ENCODE measurements at places on chromosomes 7 and 10.

GRCh38 chr7:85806321-85806720, 619.5 kb upstream of the SEMA3D start:
- no peak for DNase-seq

DNA sequence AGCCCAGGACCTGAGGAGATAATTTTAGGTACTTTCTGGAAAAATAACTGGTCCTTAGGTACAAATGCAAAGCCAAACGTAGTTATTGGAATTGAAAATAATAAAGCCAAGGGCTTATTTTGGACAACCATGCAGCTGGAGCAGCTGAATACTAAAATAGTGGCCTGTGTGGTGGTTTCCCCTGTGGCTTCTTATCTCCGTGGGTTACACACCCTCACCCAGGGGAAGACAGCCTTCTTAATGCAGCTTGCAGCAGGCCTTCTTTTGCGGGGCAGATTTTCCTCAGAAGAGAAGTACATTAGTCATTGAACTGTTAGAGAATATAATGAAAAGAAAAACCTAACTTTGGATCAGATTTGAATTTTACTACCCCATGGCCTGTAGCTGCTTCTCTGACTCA, 133.5 kb downstream of the ST7 start:
- DNase-seq = no peak

- DNase-seq = no peak
Measured at GRCh38 chr7:139936760-139937310, 107.8 kb downstream of the TBXAS1 start.

- no peak for DNase-seq
Measured at GRCh38 chr10:47051741-47052238, 140.6 kb downstream of the PTPN20 start.

GRCh38 chr10:85741626-85742300, 624.8 kb downstream of the GRID1 start:
- DNase-seq = no peak

DNA sequence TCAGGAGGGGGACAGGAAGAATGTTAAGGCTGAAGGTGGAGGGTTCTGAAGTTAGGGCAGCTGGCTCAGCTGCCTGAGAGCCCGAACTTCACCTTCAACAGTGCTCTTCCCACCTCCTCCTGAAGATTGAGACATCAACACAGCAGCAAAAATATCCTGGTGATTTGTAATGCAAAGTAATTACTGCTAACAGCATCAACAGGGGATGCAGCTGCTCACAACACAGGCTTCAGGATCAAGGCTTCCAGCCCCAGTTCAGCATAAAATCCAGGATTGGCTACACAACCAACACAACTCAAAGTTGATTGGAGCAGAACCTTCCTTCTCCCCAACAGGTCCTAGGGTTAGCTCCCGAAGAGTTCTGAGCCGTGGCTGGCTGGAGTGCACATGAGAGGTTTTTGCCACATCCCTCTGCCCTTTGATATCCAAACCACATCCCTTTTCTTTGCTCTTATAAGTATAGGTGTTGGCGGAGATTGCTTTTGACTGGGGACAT, 242.4 kb downstream of the KIAA1217 start:
- no peak for DNase-seq

- no peak for DNase-seq
Measured at GRCh38 chr7:104855861-104856260, 158.1 kb upstream of the KMT2E start.

- peak; percentile 77 for DNase-seq
Measured at GRCh38 chr7:143008007-143008901, 18.7 kb downstream of the OR9A2 start.

DNA sequence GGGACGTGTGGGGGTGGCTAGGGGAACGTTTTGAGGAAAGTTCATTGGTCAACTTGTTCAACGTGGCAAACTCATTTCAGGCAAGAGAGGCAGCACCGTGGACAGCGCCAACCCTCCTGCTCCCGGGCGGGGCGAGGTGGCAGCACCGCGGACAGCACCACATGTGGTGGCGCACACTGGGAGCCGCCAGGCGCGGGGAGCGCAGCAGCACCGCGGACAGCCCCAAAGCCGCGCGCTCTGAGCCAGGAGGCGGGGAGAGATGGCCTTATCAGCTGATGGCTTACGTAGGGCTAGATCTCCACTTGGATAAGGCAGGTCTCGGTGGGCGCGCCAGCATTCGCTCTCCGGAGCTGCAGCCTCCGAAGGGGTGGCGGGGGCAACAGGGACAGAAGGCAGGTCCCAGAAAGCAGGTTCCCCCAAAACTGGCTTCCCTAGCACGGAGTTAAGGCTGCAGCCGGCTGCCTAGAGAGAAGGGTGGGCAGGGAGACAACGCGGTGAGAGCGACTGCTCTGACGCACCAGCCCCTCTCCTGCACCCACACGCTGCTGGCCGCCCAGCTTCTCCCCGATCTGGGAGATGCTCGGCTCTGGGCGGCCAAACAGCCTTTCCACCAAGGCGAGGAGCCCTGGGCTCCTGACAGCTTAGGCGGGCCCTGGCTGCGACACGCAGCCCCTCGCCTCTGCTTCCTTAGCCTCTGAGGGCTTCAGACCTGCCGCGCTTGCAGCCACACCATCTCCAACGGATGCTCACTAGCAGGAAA, at the start of gene HTR5A:
HTR5A (plus strand) TSS at position 333 of the 760 bp plus-strand sequence. CDS start 576 bp downstream, outside the sequence.
- peak; percentile 65 for DNase-seq

GRCh38 chr7:3533040-3533439, 232.0 kb downstream of the SDK1 start:
- DNase-seq = no peak

- no peak for DNase-seq
Measured at GRCh38 chr7:99290980-99291607, 18.5 kb downstream of the MYH16 start.

- no peak for DNase-seq
Measured at GRCh38 chr10:101818872-101819633, 809 bp upstream of the OGA start.

- no peak for DNase-seq
Measured at GRCh38 chr7:37504801-37505200, 56.1 kb upstream of the ELMO1 start.

GRCh38 chr7:16734148-16734726, 19.3 kb upstream of the TSPAN13 start:
- DNase-seq = no peak

- no peak for DNase-seq
Measured at GRCh38 chr7:55438085-55438756, 73.1 kb downstream of the LANCL2 start.

DNA sequence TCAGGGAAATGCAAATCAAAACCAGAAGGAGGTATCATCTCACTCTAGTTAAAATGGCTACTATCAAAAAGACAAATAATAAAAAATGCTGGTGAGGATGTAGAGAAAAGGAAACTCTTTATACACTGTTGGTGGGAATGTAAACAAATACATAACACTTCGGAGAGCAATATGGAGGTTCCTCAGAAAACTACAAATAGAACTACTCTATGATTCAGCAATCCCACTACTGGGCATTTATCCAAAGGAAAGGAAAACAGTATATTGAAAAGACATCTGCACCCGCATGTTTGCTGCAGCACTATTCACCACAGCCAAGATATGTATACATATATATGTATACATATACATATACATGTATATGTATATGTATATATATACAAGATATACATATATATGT, 94.2 kb downstream of the C10orf90 start:
- DNase-seq = no peak

GRCh38 chr10:90872648-90873020, 860 bp downstream of the RPP30 start:
- no peak for DNase-seq

DNA sequence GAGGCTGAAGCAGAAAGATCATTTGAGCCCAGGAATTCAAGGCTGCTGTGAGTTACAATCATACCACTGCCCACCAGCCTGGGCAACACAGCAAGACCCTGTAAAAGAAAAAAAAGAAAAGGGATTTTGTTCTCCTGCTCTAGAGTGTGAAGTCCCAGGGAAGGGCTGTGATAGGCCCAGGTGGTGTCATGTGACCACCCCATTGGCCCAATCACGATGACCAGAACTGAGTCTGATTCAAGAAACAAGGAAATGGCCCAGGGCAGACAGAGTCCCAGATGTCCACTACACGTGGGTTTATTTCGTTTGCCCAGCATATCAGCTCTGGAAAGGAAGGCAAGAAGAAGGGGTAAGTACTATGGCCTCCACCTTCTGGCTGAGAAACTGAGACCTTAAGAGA, 81.3 kb upstream of the CUX1 start:
- no peak for DNase-seq

DNA sequence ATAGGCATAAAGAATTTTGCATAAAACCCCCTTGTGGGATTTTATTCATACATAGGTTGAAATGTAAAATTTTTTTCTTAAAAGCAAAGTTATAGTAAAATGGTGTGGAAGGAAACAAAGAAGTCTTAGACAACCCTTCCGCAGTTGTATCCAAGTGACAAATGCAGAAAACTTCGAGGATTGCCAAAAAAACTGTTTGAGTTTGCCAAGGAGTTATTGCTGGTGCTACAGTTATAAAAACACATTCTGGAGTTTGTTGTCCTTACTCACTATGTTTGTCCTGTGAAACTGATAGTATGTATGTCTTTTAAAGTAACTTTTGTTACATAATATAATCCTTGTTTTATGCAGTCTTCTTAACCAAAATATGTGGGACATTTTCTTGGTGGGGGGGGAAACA, 120.3 kb downstream of the FOXP2 start:
- no peak for DNase-seq

GRCh38 chr7:6111041-6111440, 79.9 kb downstream of the ANKRD61 start:
- DNase-seq = no peak

DNA sequence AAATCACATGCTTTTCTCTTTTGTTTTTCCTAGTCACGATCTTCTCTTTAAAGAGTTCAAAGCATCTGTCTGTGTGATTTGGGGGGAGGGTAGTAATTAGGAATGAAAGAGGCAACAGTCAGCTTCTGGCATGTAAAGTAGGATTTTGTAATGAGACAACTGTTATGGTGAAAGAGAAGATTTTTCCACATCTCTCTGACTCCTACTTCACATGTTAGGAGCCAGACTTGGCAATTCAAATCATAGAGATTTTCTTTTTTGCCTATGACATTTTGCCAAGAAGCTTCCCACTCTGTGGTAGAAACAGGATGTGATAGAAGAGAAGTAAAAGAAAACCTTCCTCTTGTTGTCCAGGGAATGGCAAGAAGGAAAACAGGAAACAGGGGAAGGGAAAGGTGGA, 38.3 kb upstream of the KLHL7 start:
- DNase-seq = no peak

- no peak for DNase-seq
Measured at GRCh38 chr7:155660059-155660757, 15.7 kb downstream of the RBM33 start.
